Substantia nigra (tissue), 51 donors: ENCODE measurements at places on chromosomes 13 and 19.

DNA sequence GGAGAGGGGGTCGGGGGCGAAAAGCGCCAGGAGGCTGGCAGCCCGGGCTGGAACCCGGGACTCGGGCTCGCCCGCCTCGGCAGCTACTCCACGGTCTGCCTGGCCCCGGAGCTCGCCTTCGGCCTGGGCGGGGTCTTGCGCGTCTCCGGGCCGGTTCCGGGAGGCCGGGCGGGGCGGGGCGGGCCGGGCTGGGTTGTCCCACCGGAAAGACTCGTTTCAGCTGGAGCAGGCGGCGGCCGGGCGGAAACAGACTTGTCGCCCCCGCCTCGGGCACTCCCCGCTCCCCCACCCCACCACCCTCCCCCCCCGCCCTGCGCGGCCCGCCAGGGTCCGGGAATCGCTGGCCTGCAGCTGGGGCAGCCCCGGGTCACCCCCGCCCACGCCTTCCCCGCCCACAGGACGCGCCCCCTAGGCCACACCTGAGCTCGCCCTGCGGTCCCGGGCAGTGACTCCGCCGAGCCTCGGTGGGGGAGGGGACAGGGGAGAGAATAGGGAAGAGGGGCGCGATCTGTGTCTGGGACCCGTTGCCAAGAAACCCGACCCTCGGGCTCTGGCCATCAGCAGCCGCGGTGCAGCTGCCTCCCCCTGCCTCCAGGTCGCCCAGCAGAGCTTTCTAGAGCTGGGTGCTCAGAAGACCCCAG, 109.4 kb downstream of the KCTD15 start:
- no peak for DNase-seq

- DNase-seq, result no peak
Observed at GRCh38 chr13:26571518-26571917, 14.0 kb downstream of the WASF3 start.

- no peak for DNase-seq
Observed at GRCh38 chr19:2012941-2013682, 2.4 kb downstream of the BTBD2 start.

GRCh38 chr19:29483641-29483920, 42.2 kb upstream of the VSTM2B start:
- no peak for DNase-seq

- no peak for DNase-seq
Observed at GRCh38 chr13:73767747-73768315, 366.4 kb downstream of the KLF12 start.

DNA sequence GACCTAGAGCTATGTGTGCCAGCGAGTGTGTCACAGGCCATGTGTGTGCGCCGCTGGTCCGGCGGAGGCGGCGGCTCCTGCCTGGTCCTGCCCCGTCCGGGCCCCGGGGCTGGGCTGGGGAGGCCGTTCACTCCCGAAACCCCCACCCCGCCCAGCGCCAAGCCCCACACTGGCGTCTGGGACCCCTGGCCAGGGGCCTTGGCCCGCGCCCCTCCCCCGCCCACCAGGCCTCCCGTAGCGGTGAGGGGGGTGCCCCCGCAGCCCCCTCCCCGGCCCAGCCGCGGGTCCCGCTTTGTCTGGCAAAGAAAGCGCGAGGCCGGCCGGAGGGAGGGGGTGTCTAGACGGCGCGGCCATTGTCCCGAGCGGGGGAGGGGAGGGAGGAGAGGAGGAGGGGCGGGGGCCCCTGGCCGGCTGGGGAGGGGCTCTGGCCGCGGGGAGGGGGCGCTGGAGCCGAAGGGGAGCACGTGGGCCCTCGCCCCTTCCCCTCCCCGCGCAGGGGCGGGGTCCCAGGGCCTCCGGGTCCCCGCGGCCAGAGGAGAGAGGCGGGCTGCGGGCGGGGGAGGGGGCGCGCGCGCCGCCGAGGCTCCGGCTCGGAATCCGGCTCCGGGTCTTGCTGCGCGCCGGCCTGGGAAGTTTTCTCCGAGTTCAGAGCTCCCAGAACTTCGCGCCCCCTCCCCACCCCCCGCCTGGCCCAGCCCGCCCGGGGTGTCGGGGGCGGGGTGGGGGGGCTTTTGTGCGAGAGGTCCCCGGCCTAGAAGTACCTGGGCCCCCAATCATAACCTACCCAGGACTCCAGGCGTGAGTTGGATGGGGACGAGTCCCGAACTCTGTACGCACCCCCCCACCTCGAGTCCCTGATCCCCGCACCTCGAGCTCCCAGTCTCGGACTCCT, 888 bp downstream of the NOTCH3 start:
- DNase-seq, result no peak

DNA sequence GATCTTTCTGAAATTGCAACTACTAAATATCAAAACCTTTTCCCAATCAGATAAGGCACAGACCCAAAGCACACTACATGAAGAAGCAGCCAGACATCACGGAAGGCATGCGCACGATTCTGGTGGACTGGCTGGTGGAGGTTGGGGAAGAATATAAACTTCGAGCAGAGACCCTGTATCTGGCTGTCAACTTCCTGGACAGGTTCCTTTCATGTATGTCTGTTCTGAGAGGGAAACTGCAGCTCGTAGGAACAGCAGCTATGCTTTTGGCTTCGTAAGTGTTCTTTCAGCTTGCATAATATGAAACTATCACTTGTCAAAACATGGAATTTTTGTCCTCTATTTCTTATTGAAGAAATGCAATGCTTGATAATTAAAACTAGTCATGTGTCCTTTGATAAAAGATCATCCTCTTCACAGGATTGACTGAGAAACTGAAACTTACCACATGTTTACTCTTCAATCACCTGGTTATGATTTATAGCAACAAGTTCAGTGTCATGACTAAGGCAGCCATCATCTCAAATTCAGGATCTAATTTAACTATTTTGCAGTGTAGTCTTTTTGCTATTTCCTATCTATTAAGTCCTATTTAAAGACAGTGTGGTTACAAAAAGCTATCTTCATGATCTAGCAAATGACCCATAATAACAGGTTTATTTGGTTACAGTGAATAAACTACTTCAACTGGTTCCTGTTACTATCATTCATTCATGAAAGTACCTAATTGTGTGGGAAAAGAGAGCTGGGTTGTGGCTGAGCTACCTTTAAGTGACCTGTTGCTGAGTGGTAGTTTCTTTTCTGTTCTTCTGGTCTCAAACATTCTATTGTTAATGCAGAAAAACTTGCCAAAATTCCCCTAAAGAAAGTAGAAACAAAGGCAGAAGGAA, 6.5 kb downstream of the CCNA1 start:
- DNase-seq, result no peak

DNA sequence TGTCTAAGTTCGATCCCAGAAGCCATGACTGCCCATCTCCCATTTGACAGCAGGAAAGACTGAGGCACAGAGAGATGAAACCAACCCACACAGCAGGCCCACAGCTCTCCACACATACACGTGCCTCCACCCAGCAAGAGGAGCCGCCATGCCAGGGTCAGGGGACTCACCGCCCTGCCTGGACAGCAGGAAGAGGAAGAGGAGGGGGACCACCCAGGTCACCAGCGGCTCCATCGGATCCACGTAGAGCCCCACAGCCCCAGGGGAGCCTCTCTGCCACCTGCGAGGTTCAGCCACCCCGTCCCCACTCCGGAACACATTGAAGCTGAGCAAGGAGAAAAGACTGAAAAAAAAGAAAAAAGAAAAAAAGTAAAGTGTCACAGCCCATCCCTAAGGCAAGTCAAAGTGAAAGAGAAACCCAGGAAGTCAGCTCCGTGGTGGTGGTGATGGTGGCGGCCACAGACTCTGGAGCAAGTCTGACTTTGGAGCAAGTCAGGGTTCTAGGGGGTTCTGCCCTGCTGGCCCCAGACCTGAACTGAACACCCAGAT, at the start of gene IL12RB1:
Gene IL12RB1, minus strand, starts transcription at position 345 of the 549 bp plus-strand sequence. Its CDS starts 111 bp downstream, at position 234.
- DNase-seq, result peak; percentile 21

DNA sequence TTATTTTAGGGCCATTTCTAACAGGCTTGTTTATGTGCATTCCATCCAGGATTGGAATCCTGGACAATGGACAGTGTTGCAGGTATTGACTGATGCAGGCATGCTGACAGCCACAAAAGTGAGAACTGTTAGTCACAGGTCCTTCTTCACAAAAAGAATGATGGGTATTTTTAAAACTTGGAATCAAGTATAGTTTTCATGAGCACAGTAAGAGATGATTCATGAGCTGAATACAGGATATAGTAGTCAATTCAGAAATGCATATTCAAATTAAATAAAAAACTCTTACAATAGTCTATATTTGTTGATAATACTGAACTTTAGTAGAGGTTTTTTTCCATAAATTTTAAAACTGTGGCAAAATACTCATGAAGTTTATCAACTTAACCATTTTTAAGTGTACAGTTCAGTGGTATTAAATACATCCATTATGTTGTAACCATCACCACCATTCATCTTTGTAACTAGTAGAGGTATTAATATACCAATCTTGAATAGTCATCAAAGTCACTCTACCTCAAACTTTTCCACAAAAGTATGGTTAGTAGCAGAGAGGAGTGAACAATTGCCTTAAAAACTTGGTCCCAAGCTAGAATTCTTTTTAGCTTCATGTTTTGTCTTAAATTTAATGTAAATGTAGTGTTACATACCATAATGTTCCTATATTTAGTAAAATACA, 79.5 kb downstream of the KCNRG start:
- DNase-seq, result no peak

DNA sequence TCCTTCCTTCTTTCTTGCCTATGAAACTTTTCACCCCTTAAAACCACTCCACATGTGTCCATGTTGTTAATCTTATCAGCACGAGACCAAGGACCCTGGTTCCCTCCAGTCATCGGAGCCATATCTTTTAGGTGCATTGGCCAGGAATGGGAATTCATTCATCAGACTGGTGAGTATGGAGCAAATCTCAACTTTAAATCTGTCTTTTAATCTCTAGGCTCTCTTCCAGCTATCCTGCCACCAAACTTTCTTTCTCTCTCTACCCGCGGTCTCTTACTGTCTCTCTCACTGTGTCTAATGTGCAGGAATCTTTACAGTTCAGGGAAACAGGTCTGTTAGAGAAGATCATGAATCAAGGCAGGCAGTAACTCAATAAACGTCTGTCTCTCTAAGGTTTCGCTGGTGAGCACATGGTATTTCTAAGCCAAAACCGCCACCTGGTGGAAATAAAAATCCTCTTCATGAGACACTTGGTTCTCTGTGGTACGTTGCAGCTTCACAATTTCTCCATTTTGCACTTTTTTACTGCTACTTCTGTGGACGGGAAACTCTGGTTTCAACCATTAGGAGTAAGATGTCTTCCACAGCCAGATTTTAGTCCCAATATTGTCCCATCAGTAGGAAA, 16.1 kb downstream of the LGALS16 start:
- DNase-seq, result no peak

DNA sequence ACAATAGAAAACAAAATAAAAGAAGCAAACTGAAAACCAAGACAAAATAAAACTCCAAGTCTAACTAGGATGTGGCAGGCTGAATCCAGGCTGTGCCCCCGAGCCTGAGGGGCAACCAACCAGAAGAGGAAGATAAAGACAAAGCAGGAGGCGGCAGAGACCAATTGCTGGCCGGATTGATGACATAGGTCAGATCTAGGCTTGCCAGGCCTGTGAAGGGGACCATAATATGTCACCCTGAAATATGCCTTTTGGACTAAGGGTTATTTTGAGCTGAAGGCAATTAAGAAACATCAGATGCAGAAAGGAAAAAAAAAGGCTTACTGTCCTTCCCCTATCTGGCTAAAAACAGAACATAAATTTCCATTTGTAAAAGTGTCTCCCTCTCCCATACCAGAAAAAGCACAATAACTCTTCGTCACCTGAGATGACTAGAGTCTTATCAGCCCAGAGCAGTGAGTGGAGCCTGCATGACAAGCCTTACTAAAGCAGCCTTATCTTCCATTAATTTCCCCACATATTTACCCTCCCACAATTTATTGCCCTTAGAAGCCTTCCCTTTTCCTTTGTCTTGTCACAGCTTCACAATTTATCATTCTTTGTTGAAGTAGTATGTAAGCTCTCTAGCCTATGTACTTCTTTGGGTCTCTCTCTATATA, 22.8 kb downstream of the ATP8A2 start:
- no peak for DNase-seq

GRCh38 chr13:42720113-42720857, 61.1 kb upstream of the FAM216B start:
- no peak for DNase-seq

DNA sequence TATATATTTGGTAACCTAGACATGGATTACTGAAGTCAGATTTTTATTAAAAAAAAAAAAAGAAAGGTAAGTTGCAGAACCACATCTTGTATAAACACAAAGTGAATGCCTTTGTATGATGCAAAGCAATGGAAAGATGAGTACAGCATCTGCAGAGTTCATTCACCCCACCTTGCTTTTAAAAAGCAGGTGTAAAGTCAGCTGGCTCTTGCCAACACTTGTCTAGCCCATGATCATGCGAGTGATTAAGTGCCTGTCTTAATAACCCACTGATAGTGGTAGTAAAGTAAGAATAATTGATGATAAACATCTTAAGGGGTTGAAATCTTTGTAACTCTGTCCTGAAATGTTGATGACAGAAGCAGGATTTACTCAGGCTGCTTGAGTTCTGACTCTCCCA, 710.4 kb downstream of the EFNB2 start:
- DNase-seq, result no peak

GRCh38 chr13:37617173-37617572, 18.6 kb upstream of the POSTN start:
- DNase-seq, result no peak

GRCh38 chr13:30714629-30715371, 20.5 kb upstream of the ALOX5AP start:
- DNase-seq, result no peak

DNA sequence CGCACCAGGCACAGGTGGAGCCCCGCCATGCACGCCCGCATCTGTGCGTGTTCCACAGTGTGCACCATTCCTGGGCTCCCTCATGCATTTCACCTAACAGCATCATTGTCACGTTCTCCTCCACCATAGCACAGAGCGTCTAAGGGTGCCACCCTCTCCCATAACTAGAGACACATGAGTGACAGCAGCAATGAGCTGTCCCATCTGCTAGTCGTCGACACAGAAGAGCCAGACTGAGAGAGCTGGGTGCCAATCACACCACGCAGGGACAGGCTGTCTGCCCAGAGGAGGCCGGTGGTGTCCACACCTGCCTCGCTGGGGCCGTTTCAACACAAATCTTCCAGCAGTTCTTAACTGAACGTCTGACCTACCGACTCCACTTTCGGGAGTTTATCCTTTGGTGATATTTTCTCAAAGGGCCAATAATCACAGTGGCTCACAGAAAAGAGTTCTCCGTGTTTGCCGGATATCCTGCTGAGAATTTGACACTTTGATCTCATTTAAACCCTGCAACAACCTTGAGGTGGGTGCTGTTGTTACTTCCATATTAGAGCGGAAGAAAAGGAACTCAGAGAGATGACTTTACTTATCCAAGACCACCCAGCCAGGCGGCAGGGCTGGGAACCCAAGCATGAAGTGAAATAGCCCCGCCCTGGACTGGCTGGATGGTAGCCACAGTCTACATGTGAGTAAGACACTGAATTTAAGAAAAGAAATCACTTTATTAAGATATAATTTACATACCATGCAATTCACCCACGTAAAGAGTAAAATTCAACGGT, 16.2 kb downstream of the CLEC11A start:
- no peak for DNase-seq

- DNase-seq, result no peak
Observed at GRCh38 chr13:32414580-32414979, 13.3 kb downstream of the N4BP2L1 start.
